ENCODE measurements at places on chromosomes 7 and 10.

- DNase-seq = no peak
These were observed 2.0 kb upstream of the TBXAS1 start for GRCh38 chr7:139827042-139827441.

GRCh38 chr7:144641389-144642044 is 194.3 kb downstream of the TPK1 start:
- no peak for DNase-seq

GRCh38 chr10:108465871-108466641 is 1301.5 kb upstream of the SORCS1 start:
- DNase-seq = no peak

DNA sequence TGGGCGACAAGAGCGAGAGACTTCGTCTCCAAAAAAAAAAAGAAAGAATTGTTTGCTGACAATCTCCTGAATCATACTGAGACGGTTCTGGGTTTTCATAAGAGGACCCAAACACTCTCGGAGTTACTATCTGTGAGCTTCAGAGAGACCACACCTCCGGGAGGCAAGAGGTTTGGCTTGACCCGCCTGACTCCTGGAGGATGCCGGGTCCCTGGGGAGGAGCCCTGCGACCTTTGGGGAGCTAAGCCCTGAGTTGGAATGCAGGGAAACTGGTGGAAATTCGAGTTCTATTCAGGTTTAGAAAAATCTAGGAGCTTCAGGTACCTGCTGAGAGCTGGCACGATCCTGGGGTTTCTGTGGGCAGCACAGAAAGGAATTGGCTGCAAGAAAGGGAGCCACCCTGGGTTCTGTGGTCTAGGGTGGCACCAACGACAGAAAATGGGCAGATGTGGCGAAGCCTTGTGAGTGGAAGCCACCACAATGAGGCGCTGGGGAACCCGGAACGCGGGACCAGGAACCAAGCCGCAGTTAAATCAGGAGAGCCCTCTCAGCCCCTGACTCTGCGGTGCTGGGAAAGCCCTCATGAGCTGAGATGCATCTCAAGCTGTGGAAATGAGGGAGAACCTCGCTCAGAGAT is 21.9 kb upstream of the GATAD1 start:
- no peak for DNase-seq

GRCh38 chr7:133491846-133492652 is 239.2 kb downstream of the EXOC4 start:
- DNase-seq = peak; percentile 25

DNA sequence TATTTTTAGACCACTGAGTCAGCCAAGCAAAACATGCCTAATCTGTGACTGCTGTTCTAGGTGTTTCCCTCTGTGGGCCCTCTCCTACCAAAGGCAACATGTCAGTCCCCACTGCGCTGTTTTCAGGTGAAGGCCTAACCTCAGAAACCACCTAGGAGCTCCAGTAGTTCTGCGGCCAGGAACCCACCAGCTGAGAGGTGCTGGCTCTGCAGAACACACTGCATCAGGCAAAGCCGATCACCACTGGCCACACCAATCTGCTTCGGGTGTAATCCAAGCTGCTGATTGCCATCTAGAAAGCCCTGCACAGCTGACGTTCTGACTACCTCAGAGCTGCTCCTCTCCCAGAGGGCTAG is 14.9 kb downstream of the CAMK2G start:
- no peak for DNase-seq

Measured in fibroblast of the aortic adventitia (primary cell).